PC-9 (cell line): ENCODE measurements at places on chromosomes 11 and 22.

- no peak for DNase-seq
These were observed 68.3 kb downstream of the ARHGEF12 start for GRCh38 chr11:120404495-120404894.

- DNase-seq: peak; percentile 60
These were observed 394 bp downstream of the KIAA1671 start for GRCh38 chr22:24952837-24953383.

GRCh38 chr11:121372671-121373429 lies 79.3 kb upstream of the SORL1 start:
- DNase-seq: no peak

DNA sequence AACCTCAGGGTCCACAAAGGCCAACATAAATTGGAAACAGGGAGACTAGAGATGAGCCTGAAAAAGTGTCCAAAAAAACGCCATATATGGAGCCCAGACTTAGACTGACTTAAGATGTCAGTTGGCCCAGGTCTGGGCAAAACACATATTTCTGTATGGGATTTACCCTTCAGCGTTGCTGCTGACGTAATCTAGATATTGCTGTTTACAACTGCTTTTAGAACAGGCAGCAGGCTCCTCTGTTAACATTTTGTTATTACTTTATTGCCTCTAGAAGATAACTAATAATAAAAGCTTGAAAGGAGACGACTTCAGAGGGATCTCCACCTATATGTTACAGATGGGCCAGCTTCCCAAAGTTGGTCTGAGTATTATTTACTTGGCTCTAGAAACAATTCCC lies 8.7 kb downstream of the ME3 start:
- DNase-seq: no peak

- DNase-seq: no peak
These were observed 429.3 kb upstream of the FAT3 start for GRCh38 chr11:91795139-91795887.

GRCh38 chr22:49079027-49079725 lies 748.5 kb downstream of the BRD1 start:
- DNase-seq: no peak

DNA sequence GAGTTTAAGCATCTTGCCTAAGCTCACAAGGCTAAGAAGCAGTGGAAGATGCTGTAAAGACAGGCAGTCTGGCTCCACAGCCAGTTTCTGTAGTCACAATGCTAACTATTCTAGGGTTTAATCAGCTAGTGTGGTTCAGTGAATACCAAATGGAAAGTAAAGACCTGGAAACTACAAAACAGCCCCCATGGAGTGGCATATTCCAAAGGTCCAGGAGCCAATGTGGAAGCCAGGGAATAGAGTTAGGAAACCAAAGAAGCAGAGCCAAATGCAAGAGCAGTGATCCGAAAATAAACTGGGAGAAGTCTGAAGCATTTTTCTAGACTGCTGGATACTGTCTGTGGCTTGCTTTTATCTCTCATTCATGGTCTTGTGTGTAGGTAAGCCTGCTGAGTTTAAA lies 731.2 kb upstream of the ANO5 start:
- no peak for DNase-seq

GRCh38 chr11:128341280-128342248 lies 245.8 kb downstream of the ETS1 start:
- no peak for DNase-seq

GRCh38 chr11:110730773-110731172 lies 18.5 kb upstream of the ARHGAP20 start:
- no peak for DNase-seq

- no peak for DNase-seq
These were observed 590 bp upstream of the IGF2 start for GRCh38 chr11:2139621-2140337.

GRCh38 chr22:27834364-27835185 lies 33.0 kb upstream of the MN1 start:
- DNase-seq: no peak

GRCh38 chr11:91258876-91259275 lies 965.7 kb upstream of the FAT3 start:
- no peak for DNase-seq

DNA sequence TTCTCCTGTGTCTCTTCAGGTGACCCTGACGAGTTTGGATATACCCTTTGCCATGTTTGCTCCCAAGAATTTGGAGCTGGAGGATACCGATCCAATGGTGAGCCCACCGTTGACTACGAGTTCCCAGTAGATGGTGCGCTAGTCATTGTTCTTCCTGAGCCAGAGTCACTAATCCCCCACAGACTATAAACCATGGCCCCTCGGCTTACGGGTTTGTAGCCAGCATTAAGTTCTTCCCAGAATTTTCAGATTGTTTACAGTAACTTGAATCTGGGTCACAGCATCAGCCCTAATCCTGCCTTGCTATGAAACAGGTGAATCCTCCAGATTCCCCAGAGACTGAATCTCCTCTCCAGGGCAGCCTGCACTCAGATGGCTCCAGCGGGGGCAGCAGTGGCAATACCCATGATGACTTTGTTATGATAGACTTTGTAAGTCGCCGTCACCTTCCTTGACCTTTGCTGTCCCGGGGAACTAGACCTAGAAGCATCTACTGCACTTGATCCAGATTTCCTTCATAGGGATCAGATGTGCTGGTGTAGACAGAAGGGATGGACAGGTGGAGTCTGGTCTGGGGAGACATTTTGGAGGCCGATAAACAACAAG lies 31.8 kb downstream of the ARHGAP1 start:
- DNase-seq: no peak

- no peak for DNase-seq
These were observed 12.0 kb downstream of the TNNT3 start for GRCh38 chr11:1931341-1932104.

DNA sequence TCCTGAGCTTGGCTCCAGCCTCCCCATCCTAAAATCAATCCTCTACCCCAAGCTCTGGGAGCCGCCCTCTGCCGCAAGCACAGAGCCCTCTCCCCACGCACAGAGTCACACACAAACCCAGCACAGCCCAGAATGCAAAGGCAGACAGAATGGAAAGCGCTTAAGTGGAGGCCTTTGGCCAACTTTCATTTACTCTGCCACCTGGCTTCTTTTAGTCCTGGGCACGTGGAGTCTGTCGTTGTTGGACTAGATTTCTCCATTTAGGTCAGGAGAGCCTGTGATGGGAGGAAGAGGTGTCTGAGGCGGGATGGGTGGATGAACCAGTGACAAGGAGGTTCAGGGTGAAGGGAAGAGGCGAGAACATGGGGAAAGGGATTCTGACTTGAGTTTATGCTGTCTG lies 191.7 kb downstream of the DSCAML1 start:
- no peak for DNase-seq

DNA sequence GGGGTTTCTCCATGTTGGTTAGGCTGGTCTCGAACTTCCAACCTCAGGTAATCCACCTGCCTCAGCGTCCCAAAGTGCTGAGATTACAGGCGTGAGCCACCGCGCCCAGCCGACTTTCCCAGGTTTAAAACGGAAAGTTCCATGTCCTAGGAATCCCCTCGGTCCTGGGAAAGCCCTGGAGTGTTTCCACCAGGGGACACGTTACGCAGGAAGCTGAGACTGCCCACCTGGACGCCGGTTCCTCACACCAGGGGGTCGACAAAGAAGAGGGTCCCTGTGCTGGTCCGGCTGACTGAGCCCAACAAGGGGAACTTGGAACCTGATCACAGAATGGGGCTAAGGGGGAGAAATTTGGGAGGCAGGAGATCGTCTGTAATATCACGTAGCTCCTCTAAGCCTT lies 3.5 kb upstream of the B4GALNT4 start:
- DNase-seq: no peak

GRCh38 chr11:67472882-67473281 lies 3.8 kb upstream of the TMEM134 start:
- no peak for DNase-seq

GRCh38 chr11:5690216-5690615 lies 626 bp downstream of the TRIM22 start:
- no peak for DNase-seq

GRCh38 chr22:27868732-27869282 lies 50.2 kb downstream of the PITPNB start:
- DNase-seq: no peak

DNA sequence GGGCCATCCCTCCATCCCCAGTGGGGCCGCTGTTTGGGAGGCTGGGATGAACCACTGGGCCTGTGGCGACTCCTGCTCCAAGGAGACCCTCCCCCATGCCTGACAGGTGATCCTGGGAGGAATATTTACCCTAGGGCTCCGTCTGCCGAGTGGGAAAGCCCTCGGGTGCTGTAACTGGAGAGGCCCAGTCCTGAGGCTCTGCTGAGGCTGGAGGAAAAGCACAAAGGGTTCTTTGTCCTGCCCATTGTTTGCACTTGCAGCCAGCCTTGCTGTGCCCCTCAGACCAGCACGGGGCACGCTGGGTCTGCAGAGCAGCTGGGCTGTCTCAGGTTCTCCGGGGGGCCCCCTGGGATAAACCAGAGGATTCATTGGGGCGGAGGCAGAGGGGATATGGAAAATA lies 321.1 kb downstream of the MN1 start:
- DNase-seq: peak; percentile 36

DNA sequence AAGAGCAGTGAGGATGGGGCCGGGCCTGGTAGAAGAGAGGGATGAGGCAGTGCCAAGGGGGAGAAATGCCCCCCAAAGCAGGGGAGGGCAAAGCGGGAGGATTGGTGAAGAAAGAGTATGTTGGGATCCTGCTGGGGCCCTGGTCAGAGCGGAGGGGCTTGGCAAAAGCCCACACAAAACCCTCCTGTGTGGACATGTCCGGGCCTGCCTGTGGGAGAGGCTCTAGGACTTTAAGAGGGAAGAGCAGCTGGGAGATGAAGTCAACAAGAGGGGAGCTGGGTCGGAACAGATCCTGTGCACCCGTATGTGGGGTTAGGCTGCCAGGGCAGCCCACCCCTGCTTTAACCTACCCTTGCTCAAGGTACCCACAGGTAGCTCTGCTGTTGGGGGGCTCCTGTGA lies 25.8 kb downstream of the ART5 start:
- DNase-seq: no peak

DNA sequence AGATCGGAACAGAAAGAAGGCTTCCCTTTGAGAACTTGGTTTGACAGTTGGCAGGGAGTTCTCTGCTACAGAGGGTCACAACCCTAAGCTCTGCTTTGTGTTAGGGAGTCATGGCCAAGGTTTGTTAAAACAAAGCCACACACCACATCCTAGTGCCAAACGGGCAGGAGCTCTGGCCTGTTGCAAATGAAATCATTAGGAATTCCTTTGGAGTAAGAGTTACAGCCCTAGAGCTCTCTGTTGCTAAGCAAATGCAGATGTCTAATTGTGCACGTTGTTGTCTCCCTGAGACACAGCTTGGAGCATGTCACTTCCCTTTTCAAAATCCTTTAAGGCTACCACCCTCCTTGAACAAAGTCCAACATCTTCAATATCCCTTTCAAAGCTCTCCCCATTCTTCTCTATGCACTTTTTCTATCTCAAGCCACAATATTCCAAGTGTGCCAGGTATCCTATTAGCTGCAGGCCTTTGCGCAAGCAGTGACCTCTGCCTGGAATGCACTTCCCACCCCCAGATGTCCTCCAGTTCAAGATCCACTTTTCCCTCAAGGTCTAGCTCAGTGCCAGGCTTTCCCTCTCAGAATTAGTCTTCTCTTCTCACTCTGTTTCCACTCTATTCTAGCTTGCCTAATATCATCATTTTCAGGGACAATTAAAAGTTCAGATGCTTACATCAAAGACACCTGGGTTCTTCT lies 253.7 kb upstream of the POU2AF2 start:
- no peak for DNase-seq

GRCh38 chr11:28773606-28774005 lies 665.4 kb downstream of the METTL15 start:
- DNase-seq: no peak

GRCh38 chr11:68673306-68673945 lies 10.9 kb upstream of the GAL start:
- no peak for DNase-seq

DNA sequence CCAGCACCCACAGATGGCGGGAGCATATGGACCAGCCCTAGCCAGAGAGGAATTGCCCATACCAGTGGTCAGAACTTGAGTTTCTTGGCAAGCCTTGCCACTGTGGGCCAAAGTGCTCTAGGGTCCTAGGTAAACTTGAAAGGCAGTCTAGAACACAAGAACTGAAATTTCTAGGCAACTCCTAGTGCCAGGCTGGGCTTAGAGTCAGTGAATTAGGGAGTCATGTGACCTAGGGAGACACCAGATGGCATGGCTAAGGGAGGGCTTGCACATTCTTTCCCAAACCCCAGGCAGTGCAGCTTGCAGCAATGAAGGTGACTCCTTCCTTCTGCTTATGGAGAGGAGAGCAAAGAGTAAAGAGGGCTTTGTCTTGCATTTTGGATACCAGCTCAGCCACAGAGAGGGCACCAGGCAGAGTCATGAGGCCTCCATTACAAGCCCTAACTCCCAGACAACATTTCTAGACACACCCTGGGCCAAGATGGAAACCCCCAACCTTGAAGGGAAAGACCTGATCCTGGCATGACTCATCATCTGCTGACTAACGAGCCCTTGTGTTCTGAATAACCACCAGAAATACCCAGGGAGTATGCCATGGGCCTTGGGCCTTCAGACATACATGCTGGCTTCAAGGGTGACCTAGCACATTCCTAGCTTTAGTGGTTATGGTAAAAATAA lies 19.2 kb upstream of the OR56A3 start:
- no peak for DNase-seq

GRCh38 chr11:128302425-128303186 lies 284.8 kb downstream of the ETS1 start:
- no peak for DNase-seq

DNA sequence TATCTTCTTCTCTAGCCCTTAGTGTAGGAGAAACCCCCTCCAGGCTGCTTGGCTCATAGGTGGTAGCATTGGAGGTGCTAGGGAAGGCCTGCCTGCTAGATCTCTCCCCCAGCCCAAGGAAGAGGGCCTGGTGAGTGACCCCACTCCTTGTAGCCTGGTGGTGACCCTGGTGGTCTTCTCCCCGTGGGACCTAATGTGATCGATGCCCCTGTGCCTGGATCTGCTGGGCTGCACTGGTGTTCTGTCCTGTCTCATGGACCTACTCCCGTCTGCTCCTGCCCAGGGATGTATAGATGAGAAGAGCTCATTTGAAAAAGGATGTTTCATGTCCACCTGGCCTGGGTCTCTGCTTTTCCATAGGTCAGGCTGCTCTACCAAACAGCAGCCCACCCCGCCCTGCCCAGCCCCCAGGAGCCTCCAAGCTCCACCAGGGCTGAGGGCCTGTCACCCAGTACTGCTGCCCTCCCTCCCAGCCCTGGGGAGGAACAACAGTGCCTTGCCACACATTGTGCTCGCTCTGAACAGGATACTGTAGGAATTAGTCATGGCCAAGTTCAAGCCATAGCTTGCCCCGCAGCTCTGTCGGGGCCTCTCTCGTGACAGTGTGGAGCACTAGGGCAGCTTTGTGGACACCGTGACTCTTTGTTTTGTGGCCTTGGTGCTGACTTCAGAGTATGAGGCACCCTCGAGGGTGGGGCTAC lies 19.7 kb downstream of the SLC37A2 start:
- DNase-seq: peak; percentile 94
